KBM-7 (cell line): ENCODE measurements at places on chromosomes 2 and 18.

DNA sequence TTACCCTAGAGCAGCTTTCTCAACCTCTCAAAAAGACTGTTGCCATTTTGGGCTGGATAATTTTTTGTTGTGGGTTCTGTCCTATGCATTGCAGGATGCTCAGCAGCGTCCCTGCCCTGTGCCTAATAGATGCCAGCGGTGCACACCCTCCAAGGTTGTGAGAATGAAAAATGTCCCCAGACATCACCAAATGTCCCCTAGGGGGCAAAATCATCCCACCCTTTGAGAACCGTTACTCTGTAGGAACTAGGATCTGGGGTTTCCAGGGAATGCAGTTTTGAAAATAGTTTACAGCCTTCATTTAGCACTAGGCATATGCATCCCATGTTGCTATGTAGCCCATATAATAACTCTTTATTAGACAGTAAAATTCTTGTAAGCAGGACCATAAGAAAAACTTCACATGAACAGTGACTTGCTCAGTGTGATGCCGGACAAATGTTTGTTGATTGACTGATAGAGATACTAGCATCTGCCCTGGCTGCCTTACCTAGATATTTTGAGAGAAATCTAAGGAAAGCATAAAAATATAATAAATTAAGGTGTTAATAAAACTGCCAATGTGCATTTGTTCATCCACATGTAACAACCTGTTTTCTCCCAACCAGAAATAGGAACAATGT is 79.2 kb upstream of the EPC2 start:
- peak; percentile 48 for DNase-seq

GRCh38 chr2:25814681-25815080 is 63.6 kb downstream of the ASXL2 start:
- no peak for DNase-seq

- DNase-seq: no peak
These were observed 25.8 kb downstream of the CIB4 start for GRCh38 chr2:26615336-26615859.

DNA sequence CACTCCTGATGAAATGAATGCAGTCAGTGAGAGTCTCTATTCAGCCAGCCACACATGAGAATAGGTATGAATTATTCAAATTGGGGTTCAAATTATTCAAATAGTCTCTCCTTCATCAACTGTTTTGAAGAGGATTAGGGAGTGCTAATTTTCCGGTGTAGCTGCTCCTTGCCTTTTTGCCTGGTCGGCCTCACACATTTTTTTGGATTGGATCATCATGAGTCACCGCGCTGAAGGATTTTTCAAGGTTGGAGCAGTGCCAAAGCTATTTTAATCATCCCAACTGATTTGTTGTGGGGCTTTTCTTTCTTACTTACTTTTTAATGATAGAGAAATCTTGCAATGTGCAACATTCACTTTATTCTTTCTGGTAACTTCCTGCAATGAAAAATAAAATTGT is 2.4 kb upstream of the DTNA start:
- DNase-seq: no peak

- no peak for DNase-seq
These were observed 413.0 kb upstream of the MEX3C start for GRCh38 chr18:51610481-51610880.

- DNase-seq: no peak
These were observed 104.4 kb downstream of the OSBPL1A start for GRCh38 chr18:24293254-24293653.

DNA sequence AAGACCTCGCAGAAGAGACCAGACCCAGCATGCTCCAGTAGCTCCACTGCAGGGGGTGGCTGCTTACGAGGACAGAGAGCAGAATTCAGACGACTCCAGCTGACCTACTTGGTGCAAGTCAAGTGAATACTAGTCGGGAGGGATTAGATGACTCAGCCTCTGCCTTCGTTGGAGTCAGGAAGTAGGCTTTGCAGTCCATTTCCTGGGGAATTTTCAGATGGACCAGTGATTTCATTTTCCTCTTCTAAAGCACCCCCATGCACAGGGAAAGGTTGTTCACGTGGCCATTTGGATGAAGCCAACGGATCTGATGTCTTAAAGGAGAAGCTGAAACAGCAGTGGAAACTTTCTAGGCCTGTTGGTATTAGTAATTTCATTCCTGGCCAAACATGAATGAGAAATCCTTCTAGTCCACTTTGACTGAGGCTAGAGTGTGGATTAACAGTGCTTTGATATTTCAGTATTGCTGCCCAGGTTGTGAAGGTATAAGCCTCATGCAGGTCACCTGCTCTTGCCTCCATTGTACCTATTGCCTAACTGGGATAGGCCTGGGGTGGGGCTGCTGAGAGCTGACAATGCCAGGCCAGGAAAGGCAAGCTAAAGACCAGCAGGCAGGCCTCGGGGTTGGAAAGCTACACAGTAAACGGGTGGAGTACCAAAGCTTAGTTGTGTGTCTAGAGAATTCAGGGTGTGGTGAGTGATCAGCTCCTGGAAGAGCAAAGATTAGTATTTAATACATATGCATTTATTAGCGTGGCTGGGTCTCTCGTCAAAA is 117.6 kb upstream of the FOSL2 start:
- peak; percentile 66 for DNase-seq

GRCh38 chr2:121943285-121943684 is 187.8 kb downstream of the TSN start:
- no peak for DNase-seq
